ENCODE measurements at places on chromosomes 2 and 18.

GRCh38 chr2:198371921-198372543, 567.6 kb downstream of the PLCL1 start:
- no peak for DNase-seq

GRCh38 chr2:208306291-208306690, 40.2 kb downstream of the PIKFYVE start:
- no peak for DNase-seq

- no peak for DNase-seq
Observed at GRCh38 chr2:126698376-126698775, 42.4 kb downstream of the GYPC start.

DNA sequence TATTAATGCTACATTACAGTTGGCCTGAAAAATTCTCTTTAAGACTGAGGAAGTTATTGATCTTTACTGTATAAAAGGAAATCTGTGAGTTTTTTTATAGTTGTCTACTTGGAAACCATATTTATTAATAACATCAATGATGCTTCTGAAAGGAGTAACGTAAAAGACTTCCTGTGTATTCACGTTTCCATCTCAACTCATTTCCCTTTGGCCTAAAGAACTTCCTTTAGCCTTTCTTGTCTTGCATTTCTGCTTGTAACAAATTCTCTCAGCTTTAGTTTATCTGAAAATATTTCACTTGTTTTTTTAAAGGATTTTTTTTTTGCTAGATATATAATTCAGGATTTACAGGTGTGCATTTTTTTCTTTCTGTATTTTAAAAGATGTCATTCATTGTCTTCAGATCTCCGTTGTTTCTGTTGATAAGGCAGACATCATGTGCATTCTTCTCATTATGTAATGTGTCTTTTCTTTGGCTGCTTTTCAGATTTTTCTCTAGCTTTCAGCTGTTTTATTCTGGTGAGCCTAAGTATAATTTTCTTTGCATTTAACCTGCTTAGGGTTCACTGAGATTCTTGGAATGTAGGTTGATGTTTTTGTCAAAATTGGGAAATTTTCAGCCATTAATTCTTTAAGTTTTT, 159.0 kb upstream of the DAPL1 start:
- no peak for DNase-seq

GRCh38 chr2:199910338-199911051, 598 bp upstream of the C2orf69 start:
- DNase-seq: no peak

Measured in stimulated activated CD8-positive, alpha-beta memory T cell treated with anti-CD3 and anti-CD28 coated beads, Interleukin-2, amount 100 ng/mL, for 48 hours (primary cell).